ENCODE measurements at places on chromosomes 5 and 9.

DNA sequence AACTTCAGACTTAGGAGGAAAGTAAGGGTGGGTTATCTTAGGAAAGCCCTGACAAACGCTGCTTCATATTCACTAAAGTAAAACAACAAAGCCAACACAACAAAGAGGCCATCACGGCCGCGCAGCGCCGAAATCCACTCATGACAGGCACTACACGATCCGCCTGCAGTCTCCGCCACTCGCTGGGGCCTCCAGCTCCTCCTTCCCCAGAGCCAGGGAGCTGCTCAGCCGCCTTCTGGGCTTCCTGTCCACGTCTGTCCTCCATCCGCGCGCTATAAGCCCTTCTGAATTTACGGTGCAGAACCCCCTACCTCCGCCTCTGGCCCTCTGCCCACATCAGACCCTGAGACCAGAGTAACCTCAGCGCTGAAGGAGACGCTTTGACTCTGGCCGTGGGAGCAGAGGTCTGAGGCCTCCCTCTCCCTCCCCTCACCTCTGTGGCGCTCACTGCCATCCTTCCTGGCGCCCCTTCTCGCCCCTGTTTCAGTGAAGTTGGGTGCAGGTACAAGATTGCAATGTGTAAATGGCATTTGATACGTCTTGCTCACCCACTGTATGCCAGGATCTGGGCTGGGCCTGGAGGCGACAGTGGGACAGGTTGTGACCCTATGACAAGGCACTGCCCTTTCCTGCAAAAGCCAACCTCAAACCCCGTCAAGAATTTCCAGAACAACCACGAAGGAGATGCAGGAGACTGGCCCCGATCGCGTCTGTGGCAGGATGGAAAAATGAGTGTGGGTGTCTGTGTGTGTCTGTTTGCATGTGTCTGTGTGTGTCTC, 74.9 kb upstream of the PHYKPL start:
- DNase-seq: no peak

GRCh38 chr9:76785501-76785900, 21.3 kb downstream of the PCA3 start:
- DNase-seq: no peak

- DNase-seq: no peak
Observed at GRCh38 chr5:116002116-116002906, 30.0 kb upstream of the ARL14EPL start.

- no peak for DNase-seq
Observed at GRCh38 chr5:169832845-169833244, 147.4 kb downstream of the INSYN2B start.

GRCh38 chr5:181235689-181236366, 7.9 kb downstream of the RACK1 start:
- DNase-seq: no peak

DNA sequence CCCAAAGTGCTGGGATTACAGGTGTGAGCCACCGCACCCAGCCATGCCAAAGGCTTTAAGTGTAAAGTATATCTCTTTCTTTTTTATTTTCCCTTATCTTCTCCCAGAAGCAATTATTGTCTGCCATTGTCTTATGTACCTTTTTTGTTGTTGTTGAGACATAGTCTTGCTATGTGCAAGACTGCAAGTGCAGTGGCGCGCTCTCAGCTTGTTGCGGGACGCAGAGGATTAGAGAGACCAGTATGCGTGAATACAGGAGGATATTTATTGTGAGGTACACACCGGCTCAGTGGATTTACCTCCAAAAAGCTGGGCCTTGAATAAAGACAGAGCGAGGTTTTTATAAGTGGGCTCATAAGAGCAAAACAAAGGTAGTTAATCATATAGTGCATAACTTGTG, 11.8 kb downstream of the TMEM38B start:
- no peak for DNase-seq

GRCh38 chr5:9037048-9037447, 508.8 kb downstream of the SEMA5A start:
- DNase-seq: no peak

- DNase-seq: no peak
Observed at GRCh38 chr5:35810601-35811000, 46.1 kb upstream of the IL7R start.

DNA sequence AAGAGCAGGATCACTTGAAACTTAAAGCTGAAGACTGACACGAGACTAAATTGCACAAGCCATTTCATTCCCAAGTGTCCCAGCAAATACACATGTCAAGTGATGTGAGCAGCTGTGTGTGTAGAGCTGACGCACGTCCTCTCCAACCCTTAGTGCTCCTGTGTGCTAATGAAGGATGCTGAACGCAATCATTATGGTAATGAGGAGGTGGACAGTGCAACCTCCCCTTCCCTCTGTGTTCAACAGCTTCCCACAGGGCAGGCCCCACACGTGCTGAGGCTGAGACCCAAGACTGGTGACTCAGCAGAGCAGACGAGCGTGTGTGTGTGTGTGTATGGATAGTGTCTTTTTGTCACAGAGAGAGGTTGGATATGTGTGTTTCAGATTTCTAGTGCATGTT, 702.1 kb downstream of the SEMA5A start:
- no peak for DNase-seq

- DNase-seq: no peak
Observed at GRCh38 chr9:113601656-113602055, 138.1 kb downstream of the RGS3 start.

DNA sequence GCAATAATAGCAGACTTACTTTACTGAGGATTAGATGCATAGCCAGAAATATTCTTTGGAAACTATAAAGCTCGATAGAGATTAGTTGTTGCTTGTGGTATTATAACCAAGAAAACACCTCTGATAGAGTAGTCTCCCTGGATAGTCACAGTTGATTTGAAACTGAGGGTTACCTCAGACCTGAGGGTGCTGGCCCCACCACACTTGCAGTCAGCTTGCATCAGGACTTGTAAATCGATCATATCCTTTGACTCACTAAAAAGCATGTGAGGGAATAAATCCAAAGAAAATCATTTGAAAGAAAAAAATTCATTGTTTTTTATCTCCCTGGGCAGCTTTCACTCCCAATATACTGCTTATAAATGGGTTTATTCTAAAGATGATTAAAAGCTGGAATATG, 39.4 kb downstream of the GALNT12 start:
- no peak for DNase-seq

DNA sequence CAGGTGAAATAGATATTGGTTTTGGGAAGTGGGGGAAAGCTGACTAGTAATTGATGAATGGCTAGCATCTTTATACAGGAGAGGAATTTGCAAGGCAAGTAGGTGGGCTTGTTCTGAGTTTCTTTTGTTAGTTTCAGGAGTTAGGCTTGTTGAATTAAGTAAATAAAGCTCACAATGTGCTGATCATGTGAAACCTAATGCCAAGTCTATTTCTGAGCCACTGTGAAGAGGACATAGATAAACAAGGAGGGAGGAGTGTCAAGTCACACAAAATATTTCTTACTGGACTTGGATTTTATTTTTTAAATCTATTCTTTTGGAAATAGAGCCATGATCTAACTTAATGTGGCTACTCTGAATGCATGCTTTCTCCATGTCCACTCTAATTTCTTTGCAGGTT, 19.9 kb downstream of the GDA start:
- DNase-seq: no peak

DNA sequence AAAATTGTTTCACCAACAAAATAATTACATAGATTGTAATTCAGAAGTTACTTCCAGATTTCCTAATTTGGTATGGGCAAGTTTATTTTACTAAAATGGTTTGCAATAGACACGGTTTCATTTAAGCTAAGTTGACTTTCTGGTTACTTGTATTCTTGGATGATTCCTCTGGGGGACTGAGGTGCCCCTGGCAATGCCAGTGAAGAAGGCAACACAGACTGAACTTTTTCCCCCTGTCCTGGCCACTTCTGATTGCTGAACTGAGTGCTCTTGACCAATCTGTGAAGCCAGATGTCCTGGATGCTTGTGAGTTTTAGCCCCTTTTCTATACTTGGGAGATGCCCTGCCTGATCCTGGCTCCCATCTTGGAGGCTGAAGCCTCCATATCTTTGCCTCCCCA, 66.3 kb upstream of the FANCC start:
- DNase-seq: no peak

DNA sequence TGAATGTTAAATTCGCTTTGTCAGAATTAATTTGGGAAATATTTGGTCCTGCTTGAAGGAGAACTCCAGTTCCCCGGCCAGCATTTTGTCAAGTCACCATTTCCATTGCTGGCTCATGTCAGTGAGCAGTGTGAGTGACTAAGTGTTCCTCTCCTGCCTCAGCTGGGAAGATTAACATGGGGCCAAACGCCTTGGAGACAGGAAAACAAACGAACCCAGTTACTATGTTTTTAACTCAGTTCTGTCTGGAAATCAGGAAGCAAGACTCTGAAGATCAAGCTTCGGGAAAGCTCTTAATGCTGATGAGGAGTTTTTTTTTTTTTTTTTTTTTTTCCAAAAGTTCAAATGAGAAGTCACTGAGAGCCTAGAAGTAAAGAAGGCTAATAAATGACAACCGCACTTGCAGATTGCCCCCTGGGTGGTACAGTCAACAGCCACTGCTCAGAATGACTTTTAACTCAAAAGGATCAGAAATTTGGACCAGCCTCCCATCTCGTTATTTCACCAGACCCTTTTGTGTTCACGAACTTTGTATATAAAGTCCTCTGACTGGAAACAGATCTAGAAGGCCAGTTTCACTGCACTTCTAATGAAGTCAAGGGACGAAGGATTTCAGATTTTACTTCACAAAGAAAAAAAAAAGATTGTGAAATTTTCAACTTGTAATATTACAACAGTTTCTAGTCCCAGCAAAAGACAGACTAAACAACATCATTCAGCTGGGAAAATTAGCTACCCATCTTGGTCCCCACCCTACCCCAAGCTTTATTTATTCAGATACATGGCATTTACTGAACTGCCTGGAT, 121.3 kb downstream of the LHFPL2 start:
- DNase-seq: no peak

GRCh38 chr5:7671381-7671993, 179.4 kb downstream of the CFAP90 start:
- DNase-seq: no peak

GRCh38 chr9:74728176-74728575, 159.5 kb downstream of the TRPM6 start:
- no peak for DNase-seq

GRCh38 chr5:142327111-142327842, 2.5 kb upstream of the SPRY4 start:
- no peak for DNase-seq

DNA sequence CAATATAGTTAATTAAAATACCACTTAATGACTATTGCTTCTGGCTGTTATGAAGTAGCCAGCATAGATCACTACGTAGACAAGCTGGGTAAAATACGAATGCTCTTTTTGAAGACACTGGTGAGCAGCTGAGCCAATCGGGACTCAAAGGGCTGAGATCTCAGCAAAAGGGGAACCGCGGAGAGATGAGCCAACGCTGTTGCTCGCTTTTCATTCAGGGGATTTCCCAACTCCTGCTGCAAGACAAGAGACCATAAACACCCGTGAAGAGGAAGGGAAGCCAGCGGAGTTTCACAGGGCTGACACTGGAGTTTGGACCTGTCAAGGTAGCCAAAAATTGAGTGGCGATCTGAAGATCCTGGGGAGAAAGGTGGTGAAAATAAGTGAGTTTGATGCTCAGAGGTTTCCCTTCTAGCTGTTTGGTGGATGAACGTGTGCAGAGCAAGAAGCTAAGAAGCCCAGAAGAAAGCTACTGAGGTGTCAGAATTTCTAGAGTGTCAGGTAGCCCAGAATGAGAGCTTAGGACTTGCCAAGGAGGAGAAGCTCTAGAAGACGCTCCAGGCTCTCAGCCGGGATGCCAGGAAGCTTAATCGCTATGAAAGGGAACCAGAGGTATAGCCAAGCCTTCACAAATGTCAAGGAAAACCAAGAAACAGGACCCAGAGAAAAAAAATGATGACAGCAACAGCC, 79.6 kb upstream of the RNU6ATAC start:
- no peak for DNase-seq

- no peak for DNase-seq
Observed at GRCh38 chr5:146828385-146828784, 50.2 kb downstream of the PPP2R2B start.

- no peak for DNase-seq
Observed at GRCh38 chr5:178238711-178239592, 6.3 kb upstream of the PHYKPL start.

DNA sequence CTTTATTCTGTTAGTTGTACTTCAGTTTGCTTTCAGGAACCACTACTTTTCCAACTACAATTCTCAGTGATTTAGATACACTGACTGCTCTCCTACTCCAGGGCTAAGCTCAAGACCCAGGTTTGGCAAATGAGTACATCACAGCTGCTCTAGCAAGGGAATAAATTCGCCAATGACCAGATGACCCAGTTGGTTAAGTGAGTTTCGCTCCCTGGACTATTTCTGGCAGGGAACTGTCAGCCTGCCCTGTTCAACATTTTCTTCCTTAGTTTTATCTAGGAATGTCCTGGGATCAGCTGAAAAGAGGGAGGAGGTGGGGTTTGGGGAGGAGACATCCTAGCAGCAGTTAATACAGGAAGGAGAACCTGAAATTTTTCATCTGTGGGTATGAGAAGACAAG, 6.4 kb upstream of the STARD4 start:
- DNase-seq: no peak

DNA sequence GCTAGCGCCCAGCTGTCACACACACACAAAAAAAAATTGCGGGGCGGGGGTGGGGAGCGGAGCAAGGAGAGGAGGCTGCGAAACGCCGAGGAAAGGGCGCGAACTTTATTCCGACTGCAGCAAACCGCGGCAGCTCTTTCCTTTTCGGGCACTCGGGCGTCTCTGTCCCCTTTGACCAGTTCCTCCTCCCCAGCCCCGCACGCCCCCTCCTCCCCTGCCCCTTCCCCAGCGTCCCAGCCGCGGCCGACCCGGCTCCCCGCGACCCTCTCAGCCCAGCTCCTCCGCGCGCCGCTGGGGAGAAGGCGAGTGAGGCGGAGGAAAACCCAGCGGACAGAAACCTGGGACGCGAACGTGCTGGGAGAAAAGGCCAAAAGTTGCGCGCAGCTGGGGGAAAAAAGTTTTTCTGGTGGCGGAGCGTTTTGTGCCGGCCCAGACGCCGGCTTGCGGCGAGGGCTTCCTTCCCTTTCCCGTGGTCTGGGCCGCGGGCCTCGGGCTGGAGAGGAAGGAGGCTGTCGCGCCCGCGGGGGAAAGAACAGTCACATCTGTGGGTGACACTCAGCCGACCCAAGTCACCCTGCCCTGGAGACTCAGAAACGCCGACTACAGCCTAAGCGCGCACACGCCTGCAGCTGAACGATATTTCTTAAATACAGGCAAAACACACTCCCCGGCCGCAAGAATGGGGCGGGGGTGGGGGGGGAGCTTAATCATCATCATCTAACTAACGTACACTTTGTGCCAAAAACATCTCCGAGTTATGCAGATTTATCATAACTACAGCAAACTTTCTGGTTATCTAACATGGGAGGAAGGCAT, 1.1 kb upstream of the BNC2 start:
- DNase-seq: peak; percentile 8

GRCh38 chr9:130845254-130845653, 10.2 kb downstream of the ABL1 start:
- DNase-seq: no peak

GRCh38 chr9:32577316-32577715, 4.4 kb upstream of the NDUFB6 start:
- no peak for DNase-seq

GRCh38 chr5:150740992-150741391, 17.8 kb downstream of the DCTN4 start:
- no peak for DNase-seq

- no peak for DNase-seq
Observed at GRCh38 chr9:89317282-89317681, 1.0 kb upstream of the SECISBP2 start.

GRCh38 chr9:135501261-135502167, 1.0 kb downstream of the MRPS2 start:
- DNase-seq: no peak

All from stimulated activated CD8-positive, alpha-beta memory T cell treated with anti-CD3 and anti-CD28 coated beads, Interleukin-2, amount 100 ng/mL, for 1 hour (primary cell).